ENCODE measurements at places on chromosomes 5 and 9.

DNA sequence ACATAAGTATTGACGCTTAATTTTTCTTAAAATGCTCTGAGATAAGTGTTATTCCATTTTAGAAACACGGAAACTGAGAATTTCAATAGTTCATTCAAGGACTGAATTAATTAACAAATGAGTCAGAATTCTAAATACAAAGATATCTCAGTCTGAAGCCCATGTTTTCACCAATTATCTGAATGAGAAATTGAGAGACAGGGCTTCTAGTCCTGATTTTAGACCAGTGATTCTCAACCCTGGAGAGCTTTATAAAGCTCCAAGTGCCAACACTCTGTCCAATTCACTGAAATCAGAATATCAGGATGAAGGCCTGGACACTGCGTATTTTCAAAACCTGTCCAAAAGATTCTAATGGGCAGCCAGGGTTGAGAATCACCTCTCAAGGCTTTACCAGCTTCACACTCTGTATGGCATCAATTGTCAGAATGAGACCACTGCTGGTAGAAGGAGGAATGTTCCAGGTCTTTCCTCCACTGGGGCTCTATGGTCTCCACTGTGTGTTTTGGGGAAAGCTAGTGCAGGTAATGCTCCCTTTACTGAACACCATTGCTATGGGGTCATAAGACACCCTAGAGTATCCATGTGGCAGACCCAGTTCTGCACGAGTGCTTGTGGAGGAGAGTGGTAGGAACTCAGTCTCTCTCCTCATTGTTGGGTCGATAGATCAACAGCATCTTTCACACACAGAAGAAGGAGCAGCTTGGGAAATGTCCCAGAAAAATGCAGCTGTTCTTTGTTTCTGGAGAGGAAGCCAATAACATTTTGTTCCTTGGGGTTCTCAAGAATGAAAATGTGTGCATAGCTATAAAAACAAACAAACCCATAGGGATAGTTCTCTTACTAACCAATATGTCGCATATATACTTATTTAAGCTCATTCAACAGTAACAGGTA, 99.7 kb upstream of the OSMR start:
- no peak for DNase-seq

DNA sequence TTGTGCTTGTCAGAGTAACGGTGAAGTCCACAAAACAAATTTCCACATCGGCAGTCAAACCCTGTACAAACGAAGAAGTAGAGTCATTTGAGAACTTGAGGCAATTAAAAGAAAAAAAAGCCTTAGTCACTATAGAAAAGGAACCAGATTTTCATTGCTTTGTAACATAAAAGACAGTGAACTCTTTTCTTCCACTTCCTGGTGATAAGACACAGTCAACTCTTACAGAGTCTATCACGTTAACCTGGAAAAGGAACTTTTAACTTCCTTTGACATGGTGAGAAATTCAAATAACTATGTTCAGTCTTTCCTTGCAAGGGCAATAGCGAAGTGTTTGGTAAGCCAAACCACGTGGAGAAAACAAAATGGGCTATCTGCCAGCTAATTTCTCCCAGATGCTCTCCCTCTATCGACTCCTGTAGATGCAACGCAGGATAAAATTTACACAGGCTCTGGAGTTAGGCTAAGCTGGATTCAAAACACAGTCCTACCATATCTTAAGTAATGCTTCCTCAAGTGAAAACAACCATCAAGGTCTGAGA, 8.9 kb downstream of the ZFAND5 start:
- no peak for DNase-seq

GRCh38 chr9:135693265-135693664, 6.0 kb downstream of the SOHLH1 start:
- no peak for DNase-seq

DNA sequence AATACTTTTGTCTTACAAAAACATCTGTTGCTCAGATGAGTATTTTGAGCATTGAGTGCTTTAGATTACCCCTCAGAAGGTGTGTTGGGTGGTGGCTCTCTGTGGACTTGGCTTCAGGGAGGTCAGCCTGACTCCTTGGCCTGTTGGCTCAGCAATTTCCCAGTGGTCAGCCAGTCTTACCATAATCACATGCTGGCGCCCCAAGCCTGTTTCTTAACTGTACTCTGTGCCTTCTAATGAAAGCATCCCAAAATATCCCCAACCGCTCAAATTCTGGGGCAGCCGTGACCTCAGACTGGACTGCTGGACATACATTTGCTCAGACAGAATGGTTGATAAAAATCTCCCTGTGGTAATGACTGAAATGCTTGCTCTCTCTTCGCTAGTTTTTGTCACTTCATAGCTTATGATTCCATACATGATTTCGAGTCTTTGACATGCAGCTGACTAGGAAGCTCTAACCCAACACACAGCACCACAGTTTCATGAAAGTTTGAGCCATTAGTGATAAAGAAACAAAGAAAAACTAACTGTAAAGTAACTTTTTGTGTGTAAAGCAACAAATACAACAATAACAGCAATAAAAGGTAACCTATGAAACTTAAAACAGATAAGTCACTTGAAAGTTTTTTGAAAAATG, 562.2 kb upstream of the MEF2C start:
- no peak for DNase-seq

- DNase-seq = no peak
Measured at GRCh38 chr5:65171645-65172044, 310.1 kb downstream of the ADAMTS6 start.

DNA sequence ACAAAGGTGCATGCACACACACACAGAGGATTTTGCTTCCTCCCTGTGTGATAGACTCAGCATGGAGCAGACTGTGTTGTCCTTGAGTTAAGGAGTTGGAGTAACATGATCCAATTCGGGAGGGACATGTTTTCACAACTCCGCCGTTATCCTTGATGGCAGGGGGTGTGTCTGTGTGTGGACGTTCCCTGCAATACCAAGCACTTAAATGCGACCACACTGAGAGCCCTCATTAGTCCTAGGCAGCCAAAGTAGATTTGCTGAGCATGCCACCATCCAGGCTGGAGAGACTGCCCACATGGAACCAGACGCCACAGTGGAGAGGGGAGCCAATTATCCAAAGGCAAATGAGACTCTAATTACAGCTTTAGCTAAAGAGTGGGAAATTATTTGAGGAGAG, 140.1 kb downstream of the DOCK2 start:
- no peak for DNase-seq

GRCh38 chr5:169992789-169993484, 12.6 kb upstream of the INSYN2B start:
- DNase-seq = no peak

DNA sequence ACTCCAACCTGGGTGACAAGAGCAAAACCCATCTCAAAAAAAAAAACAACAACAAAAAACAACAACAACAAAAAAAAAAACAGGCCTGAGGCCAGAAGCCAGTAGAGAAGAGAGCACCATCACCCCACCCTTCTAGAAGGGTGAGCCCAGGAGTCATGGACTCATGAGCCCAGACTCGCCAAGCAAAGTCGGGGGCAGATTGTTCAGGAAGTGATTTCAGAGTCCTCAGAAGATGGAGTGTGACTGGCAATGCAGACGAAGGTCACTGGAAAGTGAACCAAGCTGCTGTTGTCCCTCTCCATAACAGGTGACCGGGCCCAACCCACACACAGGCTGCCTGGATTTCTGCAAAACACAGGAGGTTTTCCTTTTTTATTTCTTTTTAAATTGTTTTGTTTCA, 9.0 kb upstream of the WDR38 start:
- no peak for DNase-seq
